ENCODE measurements at places on chromosomes 4 and X.

- no peak for DNase-seq
Observed at GRCh38 chr4:126241634-126242033, 926.9 kb downstream of the FAT4 start.

GRCh38 chr4:53813998-53814397, 222.7 kb upstream of the LNX1 start:
- DNase-seq, result no peak

DNA sequence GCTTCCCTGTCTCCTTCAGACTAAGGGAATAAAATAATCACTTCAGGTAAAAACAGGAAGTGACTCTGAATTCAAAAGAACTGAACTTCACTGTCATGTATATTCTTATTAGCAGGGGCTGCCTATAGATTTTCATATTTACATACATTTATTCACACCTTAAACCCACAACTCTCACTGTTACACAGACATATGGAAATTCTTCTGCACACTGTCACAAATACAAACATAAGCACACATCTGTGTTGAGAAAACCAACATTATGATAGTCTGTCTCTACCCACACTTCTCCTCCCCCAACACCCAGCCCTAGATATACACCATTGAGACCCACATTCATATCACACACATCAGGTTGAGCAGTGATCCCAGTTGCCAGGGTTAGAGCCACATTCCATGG, 5.7 kb upstream of the FGF16 start:
- no peak for DNase-seq

GRCh38 chr4:89379511-89380044, 72.0 kb upstream of the GPRIN3 start:
- DNase-seq, result peak; percentile 85

DNA sequence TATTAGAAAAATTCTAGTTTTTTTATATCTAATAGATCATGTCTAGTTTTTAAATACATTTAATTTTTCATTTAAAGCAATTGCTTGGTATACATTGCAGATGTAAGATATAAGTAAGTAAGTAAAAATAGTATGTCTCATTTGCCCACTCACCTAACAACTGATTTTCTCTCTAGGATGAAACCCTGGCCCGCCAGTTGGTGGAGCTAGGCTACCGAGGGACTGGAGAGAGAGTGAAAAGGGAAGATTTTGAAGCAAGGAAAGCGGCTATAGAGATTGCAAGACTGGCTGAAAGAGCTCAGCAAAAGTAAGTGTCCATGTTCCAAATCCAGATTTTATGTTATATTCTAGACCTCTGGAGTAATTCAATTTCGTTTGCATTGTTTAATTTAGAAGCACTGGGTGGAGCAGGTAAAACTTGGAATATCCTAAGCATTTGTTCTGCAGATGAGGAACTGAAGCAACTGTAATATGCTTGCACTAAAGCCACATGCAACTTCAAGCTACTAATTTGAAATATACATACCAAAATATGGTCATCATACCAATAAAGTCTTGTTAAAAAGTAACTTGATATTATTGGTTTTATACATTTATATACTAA, 27.1 kb downstream of the CFAP299 start:
- DNase-seq, result peak; percentile 9

GRCh38 chr4:29131304-29131703, 1588.9 kb upstream of the PCDH7 start:
- no peak for DNase-seq

- DNase-seq, result no peak
Observed at GRCh38 chrX:28599957-28600356, 12.7 kb downstream of the IL1RAPL1 start.

- no peak for DNase-seq
Observed at GRCh38 chr4:5712517-5712916, 1.5 kb downstream of the EVC start.

- DNase-seq, result peak; percentile 43
Observed at GRCh38 chr4:212438-213188, 88.3 kb downstream of the ZNF718 start.

DNA sequence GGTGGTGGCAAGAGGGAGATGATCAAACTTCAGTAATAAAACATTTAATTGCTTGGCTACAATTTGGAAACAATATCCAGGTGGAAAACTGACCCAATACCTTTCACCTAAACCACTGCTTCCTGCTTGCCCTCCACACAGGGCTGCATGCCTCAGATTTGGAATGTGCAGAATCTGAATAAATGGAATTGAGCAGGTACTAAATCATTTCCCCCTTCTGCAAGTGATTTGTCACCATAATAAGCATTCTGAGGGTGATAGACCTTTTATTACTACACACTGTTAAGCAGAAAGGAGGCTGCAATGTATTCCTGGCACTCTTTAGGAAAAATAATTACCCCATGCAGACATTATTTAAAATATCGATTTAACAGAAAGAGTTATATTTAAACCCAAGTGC, 291.8 kb downstream of the IDS start:
- no peak for DNase-seq

All from NCI-H2029 treated with DMSO at 0.1 percent for 48 hours (cell line).